ENCODE measurements at places on chromosomes 1 and 21.

GRCh38 chr21:27077501-27077900, 110.6 kb upstream of the ADAMTS5 start:
- DNase-seq: no peak

- DNase-seq: no peak
These were observed 221.1 kb downstream of the LMO4 start for GRCh38 chr1:87549738-87550137.

DNA sequence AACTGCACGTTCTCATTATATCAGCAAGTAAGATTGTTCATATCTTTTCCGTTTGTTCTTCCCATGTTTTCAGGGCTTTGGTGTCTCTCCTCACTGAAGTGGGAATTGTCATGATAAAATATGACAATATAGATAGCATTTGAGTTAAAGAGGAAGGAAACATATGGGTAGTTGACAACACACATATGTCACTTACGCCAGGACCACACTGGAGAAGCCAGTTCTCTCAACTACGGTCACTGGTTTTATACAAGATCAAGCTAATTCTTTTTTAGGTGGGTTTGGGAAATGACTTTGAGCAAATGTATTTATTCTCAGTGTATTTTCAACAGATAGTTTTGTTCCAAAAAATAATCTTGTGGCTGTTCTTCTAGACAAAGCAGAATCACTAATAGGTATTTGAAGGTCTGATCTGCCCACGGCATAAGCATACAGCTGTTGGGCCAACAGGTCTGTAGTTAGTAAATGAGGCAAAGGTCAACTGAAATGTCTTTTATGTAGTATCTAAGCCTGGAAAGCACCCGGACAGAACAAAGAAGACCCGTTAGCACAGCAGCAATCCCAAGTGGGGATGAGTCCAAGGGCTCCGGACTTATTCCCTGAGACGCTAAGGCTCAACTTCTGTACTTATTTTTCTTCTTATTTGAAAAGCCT, 433.6 kb upstream of the ZP4 start:
- no peak for DNase-seq

GRCh38 chr1:22808186-22808675, 97.6 kb downstream of the EPHB2 start:
- DNase-seq: no peak

DNA sequence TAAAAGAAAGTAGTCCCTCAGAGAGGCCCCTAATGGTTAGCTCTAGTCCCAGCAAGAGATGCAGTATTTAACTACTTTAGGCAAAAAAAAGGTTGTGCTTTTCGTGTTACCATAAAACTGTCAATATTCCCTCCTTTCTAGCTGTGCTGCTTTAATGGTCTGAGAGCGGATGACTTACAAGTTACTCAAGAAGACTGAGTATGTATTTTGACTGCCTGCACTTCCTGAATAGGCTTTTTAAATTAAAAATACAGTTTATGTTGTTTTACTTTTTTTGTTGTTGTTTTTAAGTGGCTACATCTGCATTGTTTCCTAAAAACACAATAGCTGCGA, 152.2 kb downstream of the NFIA start:
- no peak for DNase-seq

GRCh38 chr21:44529011-44529421, 11.0 kb downstream of the KRTAP10-1 start:
- DNase-seq: no peak

GRCh38 chr1:67110352-67110751, 24.4 kb downstream of the C1orf141 start:
- no peak for DNase-seq

GRCh38 chr1:51044199-51044598, 57.8 kb upstream of the C1orf185 start:
- no peak for DNase-seq

- no peak for DNase-seq
These were observed 31.4 kb downstream of the IFI16 start for GRCh38 chr1:159040893-159041724.

DNA sequence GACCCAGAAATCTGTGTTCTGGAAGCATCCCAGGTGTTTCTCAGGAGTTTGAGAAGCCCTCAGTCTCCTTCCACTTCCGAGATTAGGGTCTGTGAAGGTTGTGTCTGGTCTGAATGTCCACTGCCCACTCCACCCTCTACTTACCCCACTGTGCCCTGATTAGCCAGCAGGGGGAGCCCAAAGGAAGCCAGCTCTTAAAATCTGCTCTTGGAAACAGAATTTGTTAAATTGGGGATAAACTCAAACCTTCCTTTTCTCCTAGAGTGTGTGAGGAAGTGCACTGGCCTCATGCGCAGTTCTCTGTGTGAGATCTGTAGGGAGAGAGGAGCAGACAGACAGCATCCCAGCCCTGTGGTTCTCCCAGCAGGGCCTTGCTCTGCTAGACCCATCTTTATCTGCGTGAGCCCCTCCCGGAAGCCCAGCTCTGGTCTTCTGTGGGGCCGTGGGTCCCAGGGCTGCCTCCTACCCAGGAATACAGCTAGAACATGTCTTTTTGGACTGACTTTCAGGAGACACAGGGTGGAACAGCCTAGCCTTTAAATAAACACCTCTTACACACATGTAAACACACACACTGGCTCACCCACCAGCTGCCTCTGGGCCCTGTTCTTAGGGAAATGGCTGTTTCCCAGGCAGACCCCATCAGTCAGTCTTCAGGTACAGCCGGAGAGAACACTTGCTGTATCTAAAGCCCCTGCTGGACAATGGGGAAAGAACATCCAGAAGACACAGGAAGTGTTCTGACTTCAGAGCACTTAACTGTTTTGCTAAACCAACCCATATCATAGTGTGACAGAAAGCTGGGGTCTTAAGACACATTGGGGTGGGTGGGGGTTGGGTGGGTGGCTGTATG, 52.2 kb downstream of the SMYD2 start:
- DNase-seq: peak; percentile 69

- DNase-seq: no peak
These were observed 12.1 kb upstream of the PSMD4 start for GRCh38 chr1:151242442-151242841.

- DNase-seq: no peak
These were observed 132.4 kb downstream of the MAP3K21 start for GRCh38 chr1:233459968-233460367.

DNA sequence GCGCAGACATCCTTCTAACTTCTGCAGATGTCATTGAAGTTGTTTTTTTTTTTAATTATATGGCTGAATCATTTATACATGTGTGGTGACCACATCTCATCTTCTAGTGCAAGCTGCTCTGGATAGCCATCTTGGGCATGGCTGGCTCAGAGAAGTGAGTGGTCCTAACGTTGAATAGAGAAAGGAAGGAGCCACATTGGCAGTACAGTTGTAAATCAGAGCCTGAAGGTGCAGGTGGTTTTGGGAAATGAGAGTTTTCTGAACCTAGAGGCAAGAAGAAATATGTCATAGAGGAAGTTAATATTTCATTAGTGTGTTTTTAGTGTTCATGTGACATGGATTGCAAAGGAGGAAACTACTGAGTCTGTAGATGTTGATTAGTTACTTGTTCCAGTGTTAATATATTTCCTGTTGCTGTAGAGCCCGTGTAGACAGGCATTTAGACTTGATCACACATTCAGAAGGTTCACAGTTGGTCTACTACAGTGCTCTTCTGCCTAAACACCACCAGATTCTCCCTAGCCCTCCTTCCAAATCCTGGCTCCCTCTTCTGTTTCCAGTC, 163.7 kb downstream of the ROR1 start:
- DNase-seq: no peak

DNA sequence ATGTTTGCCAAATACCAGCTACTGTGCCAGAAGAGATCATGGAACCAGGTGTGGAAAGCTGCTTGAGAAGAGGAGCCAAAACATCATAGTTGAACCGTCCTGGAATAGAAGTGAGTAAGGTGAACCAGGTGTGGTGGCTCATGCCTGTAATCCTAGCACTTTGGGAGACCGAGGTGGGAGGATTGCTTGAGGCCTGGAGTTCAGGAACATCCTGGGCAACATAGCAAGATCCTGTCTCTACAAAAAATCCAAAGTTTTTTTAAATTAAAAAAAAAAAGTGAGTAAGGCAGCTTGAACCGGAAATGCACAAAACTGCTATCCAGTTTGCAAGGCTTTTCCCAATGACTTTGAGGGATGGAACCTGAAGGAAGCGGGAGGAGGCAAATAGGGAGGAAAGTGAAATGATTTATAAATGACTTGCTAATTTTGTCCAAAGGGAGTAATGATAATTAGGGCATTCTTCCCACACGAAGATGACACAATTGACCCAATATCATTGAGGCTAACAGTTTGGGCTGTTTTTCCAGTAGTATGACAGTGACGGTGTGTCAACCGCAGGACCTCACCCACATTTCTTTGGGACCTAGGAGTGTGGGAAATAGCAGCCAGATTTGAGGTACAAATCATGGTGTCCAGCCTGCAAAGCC, 1.5 kb upstream of the CNN3 start:
- DNase-seq: no peak

DNA sequence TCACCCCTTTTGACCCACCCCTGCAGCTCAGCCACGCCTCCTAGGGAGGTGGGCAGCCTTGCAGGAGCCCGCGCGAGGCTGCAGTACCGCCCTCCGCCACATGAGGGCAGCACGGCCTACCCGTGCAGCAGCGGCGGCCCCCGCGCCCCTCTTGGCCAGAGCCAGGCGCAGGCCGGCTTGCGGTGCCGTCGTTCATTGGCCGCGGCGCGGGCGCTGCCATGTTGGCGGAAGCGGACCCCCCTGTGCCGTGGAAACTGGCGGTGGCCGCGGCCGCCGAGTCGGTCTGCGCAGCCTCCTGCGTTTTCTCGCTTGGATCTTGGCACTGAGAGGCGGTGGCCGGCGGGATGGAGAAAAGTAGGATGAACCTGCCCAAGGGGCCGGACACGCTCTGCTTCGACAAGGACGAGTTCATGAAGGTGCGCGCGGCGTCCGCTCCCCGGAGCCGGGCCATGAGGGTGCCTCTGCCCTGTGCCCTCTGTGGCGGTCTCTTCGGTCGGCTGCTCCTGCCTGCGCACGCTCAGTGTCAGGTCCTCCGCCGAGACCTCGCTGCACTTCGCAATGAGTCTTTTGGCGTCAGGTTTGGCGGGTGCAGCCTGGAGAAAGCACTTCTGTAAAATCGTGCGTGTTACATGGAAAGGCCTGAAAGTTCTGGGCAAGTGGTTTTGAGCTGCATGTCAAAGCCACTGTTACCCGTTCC, at the start of gene COG2:
COG2 (plus strand) TSS at position 219 of the 697 bp plus-strand sequence; CDS start at position 345, 126 bp downstream.
- DNase-seq: peak; percentile 94

- DNase-seq: no peak
These were observed 24.8 kb upstream of the C1orf174 start for GRCh38 chr1:3924825-3925220.

DNA sequence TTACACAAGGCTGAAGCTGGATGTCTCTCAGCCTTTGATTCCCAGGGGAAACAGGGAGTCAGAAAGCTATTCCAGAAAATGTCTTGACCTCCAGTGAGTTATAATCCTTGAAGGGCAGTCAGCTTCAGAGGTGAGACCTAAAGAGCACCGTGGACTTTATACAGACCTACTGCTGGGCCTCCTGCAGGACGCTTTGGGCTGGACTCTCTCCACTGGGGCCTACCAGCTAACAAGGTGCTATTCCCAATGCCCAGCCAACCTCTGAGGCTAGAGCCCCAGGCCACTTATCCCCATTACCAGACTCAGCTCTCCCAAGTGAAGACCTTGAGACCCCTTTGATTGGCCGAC, 6.6 kb downstream of the SETD4 start:
- no peak for DNase-seq

DNA sequence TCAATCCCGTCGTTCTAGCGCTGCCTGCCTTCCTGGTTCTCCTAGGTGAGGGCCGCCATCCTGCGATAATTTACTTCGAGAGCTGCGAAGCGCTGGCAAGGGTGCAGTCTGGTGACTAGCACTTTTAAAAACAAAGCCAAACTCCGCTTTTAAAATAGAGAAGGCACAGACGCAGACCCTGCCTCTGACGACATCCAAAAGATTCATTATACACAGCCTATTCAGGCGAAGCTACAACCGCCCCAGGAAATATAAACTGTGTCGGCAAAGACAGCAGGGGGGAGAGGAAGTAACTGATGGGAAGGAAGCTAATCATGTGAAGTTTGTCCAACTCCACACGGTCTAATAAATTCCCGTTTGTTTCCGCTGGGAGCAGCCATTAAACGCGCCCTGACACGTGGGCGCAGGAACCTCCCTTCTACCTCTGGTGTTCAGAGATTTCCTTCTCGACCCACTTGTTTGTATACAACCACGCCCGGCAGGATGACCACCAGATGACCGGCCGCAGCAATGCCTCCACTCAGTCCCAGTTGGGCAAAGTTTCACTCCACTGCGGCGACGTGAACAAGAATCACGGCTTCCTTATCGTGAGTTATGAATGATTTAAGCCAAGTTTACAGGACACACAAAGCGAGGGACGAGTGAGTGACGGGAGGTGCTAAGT, 1.3 kb downstream of the GNG12 start:
- peak; percentile 48 for DNase-seq

- no peak for DNase-seq
These were observed 47.1 kb downstream of the EXTL2 start for GRCh38 chr1:100847361-100848082.

GRCh38 chr1:97906567-97907241, 14.1 kb downstream of the DPYD start:
- no peak for DNase-seq

DNA sequence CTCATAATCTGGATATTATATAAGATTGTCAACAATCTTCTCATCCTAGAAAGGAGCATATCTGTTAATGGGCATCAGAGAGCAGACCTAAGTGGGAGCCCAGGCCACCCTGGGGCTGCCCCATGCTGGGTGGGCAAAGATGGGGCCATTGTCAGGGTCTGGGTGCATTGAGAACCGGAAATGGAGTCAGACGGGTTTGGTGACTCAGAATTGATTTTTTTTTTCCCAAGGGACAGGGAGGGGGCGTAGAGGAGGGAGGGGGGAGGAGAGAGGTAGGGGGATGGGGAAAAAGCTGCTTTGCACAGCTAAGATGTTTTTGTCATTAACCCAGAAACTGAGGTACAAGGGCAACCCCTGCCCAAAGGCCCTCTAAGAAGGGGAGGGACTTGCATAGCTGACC, 1.3 kb downstream of the ATXN7L2 start:
- DNase-seq: no peak

DNA sequence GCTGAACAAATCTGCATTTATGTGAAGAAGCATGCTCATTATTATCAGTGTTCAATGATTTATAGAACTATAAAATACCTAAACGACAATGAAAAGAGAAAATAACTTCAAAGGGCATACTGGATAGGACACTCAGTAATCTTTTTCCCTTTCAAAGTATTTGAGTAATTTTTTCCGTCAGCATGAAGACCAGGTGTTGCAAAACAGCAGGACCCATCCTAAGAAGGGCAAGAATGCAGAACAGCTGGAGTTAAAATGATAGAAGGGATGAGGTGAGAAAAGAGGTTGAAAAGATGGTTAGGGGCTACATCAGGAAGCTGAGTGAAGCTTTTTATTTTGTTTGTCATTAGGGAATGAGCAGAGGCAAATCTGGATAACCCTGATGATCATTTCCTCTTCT, 7.1 kb upstream of the RGS18 start:
- DNase-seq: no peak

DNA sequence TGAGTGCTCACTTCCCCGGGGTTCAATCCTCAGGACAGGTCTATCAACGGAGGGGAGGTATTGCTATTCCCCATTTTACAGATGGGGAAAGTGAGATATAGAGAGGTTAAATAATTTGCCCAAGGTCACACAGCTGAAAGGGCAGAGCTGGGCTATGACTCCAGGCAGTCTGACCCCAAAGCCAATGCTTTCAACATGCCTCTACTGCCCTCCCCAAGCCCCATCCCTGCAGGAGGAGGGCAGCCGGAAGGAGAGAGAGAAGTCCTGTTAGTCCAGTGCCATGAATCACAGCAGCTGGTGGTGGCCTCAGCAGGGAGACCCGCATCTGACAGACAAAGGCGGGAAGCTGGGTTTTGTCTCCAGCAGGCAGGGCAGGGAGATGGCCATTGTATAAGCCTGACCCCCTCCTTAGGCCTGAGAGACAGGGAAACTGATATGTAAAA, 20.0 kb upstream of the CLIC4 start:
- no peak for DNase-seq
